DND-41 (cell line): ENCODE measurements at places on chromosomes 1 and 21.
A peak's percentile ranks its signal among the peaks of the same experiment; 100 is the strongest.

- no peak for DNase-seq
Observed at GRCh38 chr1:212638492-212639151, 30.1 kb downstream of the ATF3 start.

DNA sequence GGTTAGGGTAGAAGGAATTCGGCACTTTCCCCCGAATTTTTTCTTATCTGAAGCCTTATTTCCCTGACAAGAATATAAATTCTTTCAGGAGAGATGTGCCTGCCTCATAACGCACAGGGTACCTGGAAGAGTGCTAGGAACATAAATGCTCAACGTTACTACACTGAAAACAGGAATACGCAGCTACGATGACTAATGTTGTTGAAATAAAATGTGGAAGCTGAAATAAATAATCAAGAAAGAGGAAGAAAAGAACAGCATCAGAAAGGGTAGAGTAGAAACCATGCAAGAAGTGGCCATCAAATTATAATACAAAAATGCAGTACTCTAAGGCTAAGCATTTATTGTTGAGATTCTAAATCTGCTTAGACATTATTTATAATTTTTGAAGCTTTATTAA is 33.9 kb downstream of the SLC66A1 start:
- DNase-seq, result no peak

- DNase-seq, result no peak
Observed at GRCh38 chr1:62034790-62035189, 159.9 kb upstream of the L1TD1 start.

DNA sequence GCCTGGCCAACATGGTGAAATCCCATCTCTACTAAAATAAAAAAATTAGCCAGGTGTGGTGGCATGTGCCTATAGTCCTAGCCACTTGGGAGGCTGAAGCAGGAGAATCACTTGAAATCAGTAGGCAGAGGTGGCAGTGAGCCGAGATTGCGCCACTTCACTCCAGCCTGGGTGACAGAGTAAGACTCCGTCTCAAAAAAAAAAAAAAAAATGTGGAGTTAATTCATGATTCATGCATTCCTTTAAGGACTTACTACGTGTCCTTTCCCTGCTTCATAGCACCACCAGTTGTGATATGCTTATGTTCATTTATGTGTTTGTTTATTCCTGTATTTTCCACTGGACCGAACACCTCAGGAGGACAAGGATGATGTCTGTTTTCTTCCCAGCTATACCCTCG is 12.7 kb upstream of the PRELP start:
- no peak for DNase-seq

GRCh38 chr1:160058087-160058486 is 11.9 kb downstream of the KCNJ10 start:
- DNase-seq, result no peak

GRCh38 chr21:17660452-17660851 is 47.8 kb upstream of the BTG3 start:
- DNase-seq, result no peak

GRCh38 chr1:34739613-34740012 is 15.2 kb upstream of the GJB5 start:
- no peak for DNase-seq

DNA sequence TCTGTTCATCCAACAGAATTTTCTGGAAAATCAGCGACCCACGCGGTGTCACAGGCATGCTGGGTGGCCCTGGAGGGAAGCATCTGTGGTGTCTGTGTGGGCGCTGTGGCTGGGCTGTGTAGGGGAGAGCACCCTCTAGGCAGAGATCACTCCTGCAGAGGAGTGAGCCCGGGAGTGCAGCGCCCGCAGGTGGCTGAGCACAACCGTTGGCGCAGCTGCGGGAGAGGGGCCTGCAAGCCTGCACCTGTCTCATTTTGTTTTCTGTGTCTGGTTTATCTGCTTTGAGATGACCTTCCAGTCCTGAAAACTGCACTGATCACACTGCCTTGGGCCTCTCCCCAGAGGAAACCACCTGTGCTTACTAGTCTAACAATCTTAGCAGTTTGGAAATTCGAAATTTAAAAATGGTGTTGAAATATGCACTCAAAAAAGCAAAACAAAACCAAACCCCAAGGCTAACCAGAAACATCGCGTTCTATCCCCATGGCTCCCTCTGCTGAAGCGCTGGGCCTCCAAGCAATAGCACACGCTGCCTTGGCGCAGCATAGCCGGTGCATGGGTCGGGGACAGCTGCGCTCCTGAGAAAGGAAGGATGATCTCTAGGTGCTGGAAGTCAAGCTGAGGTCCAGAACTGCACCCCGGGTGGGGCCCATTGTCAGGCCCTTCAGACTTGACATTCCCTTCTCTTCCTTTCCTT is 4.8 kb downstream of the FAM3B start:
- DNase-seq, result peak; percentile 70

- no peak for DNase-seq
Observed at GRCh38 chr1:15153842-15154479, 414 bp downstream of the TMEM51 start.

- DNase-seq, result no peak
Observed at GRCh38 chr1:100100202-100100601, 32.5 kb downstream of the SASS6 start.

GRCh38 chr1:228754646-228755268 is 19.5 kb downstream of the RHOU start:
- no peak for DNase-seq

DNA sequence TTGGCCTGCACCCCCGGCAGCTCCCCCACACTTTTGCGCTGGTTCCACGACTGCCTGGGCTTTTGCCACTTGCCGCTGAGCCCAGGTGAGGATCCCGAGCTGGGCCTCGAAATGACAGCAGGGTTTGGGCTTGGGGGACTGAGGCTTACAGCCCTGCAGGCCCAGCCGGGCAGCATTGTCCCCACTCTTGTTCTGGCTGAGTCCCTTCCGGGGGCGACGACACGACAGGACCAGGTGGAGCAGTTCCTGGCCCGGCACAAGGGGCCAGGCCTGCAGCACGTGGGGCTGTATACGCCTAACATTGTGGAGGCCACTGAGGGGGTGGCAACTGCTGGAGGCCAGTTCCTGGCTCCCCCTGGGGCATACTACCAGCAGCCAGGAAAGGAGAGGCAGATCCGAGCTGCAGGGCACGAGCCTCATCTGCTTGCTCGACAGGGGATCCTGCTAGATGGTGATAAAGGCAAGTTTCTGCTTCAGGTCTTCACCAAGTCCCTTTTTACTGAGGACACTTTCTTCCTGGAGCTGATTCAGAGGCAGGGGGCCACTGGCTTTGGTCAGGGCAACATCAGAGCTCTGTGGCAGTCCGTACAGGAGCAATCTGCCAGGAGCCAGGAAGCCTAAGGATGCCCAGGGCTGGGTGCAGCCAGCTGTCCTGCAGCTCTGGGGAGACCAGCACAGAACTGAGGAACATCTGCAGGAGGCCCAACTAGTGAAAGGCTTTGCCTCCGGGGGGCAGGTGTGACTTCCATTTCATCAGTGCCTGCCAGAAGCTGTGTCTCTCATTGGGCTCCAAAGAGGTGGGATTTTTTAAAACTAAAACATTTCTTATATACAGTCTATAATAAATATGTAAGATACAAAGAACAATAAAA is 1.2 kb downstream of the HPDL start:
- DNase-seq, result peak; percentile 33

DNA sequence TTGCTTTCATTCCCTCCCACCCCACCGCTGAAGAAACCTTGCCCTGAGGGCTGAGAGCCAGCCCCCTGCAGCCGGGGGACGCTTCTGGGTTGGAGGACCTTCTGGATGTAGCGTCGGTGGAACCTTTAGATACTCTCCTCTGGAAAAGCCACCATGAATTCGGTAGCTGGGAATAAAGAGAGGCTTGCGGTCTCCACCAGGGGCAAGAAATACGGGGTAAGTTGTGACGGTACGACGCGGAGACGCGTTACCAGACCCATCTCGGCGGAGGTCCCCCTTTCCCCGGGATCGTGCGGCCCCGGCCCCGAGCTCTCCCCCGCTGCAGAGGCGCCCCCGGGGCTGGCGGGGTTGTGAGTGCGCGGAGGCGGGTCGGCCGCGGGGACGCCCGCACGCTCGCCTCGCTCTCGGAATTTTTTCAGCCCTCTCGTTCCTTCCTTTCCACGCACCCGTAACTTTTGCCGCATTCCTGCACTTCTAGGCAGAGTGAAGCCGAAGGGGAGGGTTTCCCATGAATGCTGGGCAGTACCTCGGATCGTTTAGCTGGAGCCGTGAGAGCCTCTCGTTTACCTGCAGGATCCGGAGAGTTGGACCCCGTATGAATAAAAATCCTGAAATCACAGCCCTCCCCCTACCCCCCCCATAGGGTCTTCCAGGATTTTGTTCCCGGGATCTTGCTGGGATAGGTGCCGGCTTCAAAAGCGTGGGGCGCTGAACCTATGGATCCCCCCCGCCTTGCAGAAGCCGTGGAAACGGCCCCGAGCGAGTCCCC is 671 bp downstream of the KIF26B start:
- no peak for DNase-seq

DNA sequence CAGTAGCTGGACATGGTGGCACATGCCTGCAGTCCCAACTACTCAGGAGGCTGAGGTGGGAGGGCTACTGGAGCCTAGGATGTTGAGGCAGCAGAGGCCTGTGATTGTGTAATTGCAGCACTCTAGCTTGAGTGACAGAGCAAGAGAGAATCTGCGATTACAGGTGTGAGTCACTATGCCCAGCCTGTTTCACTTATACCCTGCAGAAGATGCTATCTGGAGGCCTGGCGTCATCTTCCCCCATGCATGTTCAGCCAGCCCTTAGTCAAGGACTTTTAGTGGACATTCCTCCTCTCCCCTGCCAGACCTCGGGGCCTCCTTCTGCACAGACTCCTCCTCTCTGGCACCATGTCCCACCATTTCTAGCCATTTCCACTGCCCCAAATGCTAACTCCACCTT is 36.3 kb upstream of the RCC2 start:
- no peak for DNase-seq

GRCh38 chr1:192580351-192580962 is 4.9 kb downstream of the RGS1 start:
- peak; percentile 60 for DNase-seq

- no peak for DNase-seq
Observed at GRCh38 chr1:59204001-59204400, 92.9 kb upstream of the FGGY start.

DNA sequence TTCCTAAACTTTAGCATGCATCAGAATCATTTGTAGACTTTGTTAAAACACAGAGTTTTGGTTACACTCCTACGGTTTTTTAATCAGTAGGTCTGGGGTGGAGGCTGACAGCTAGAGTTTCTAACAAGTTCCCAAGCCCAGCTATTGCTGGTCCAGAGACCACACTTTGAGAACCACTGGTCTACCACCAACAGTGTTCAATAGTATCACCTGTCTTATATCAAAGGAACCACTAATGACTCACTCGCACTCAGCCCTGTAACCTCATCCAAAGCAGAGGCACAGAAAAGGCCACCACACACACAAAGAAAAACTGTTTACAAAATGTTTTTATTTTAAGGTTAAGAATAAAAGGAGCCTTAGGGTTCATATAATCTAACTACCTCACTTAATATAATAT is 68.7 kb downstream of the HIVEP3 start:
- DNase-seq, result peak; percentile 77

- DNase-seq, result no peak
Observed at GRCh38 chr1:232344791-232345399, 285.0 kb downstream of the SIPA1L2 start.

GRCh38 chr1:194252199-194252598 is 1065.8 kb upstream of the B3GALT2 start:
- no peak for DNase-seq

- DNase-seq, result no peak
Observed at GRCh38 chr1:62196086-62196690, 1.5 kb downstream of the L1TD1 start.

- no peak for DNase-seq
Observed at GRCh38 chr1:21763694-21764419, 19.1 kb downstream of the USP48 start.

DNA sequence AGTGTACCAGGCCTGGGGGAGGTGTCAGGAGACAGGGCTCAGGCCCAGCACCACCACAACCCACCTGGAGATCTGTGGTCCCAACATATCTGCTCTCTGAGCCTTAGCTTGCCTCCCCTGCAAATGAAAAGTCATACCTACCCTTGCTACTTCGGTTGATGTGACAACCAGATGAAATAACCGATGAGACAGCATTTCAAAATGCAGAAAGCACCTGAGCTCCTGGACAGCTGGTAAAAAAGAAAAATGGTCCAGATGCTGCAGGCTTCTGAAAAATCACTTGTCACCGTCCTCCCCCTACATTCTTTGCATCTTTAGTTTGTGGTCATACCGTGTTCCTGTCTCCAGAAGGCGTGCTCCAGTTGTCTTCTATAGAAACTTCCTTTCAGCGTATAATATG is 52.0 kb upstream of the COA6 start:
- DNase-seq, result no peak

DNA sequence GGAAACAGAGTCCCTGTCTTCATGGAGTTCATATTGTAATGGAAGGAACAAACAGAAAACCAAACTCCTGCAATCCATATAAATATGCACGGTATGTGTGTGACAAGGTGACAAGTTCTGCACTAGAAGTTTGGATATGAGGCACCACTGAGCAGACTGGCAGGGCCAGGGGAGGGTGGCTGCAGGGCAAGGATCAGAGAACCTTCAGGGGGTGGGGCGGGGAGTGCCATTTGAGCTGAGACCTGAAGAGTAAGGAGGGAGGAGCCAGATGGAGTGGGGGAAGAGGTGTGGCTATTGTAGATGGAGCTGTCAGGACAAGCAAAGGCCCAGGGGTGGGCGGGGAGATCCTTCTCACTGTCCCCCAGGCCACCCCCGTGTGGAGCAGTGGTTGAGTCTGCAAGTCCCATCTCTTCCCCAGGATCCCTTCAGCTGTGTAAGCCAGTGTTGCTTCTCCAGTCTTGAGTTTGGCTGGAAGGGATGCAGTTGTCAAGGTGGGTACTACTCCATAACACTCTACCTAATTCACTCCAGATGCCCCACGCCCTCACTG is 76.4 kb downstream of the ATP5PO start:
- DNase-seq, result peak; percentile 10

GRCh38 chr21:39022035-39022434 is 161.2 kb downstream of the PSMG1 start:
- no peak for DNase-seq

- peak; percentile 72 for DNase-seq
Observed at GRCh38 chr1:179298952-179299351, 5.4 kb downstream of the SOAT1 start.

- no peak for DNase-seq
Observed at GRCh38 chr1:97196825-97197516, 475.4 kb downstream of the PTBP2 start.

- DNase-seq, result no peak
Observed at GRCh38 chr1:208455821-208456220, 211.6 kb upstream of the PLXNA2 start.
